ENCODE measurements at places on chromosomes 5 and 9.

GRCh38 chr5:165502893-165503691 lies 1997.7 kb downstream of the MAT2B start:
- no peak for DNase-seq

DNA sequence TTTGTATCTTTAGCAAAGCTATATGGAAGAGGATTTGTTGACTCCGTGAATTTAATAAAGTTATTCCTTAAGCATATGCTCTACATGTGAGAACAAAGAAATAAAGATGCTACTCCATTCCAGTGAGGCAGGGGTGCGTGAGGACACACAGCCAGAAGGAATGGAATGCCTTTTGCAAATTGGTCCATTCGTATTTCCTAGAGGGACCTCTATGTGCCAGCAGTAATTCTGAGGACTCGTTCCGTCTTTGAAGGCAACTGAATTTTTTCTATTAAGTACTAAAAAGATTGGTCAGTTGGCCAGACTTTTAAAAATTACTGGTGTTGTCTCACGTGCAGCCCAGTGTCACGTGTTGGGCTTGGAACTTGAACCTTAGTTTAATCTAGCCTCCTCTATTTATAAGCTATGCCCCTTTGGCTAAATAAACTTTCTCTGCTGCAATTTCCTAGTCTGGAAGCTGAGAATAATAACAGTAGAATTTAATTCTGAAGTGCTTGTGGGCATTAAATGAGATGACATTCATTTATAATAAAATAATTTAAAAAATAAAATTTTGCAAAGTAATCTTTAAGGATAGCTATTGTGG lies 13.9 kb downstream of the RAI14 start:
- no peak for DNase-seq

DNA sequence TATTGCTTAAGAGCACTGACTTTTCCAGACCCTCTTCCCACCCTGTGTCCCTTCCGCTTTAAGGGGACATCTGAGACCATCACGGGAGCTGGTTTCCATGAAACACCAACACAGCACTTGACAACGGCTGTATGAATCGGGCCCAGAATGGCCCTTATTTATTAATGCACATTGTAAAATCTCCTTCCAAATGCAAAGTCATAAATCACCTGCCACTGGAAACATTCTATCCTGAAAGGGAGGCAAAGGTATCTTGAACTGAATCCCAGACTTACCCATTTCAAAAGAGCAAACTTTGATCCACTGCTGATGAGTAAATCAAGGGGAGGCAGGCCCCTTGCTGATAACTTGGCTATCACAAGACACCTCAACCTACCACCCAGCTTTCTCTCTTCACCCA lies 37.4 kb downstream of the SHB start:
- DNase-seq: no peak

GRCh38 chr5:61339764-61340163 lies 7.7 kb downstream of the ZSWIM6 start:
- no peak for DNase-seq

GRCh38 chr5:8322484-8322883 lies 453.5 kb downstream of the MTRR start:
- DNase-seq: no peak

GRCh38 chr5:55421074-55421529 lies 113.3 kb downstream of the MTREX start:
- no peak for DNase-seq

- no peak for DNase-seq
Observed at GRCh38 chr9:127149010-127149409, 26.6 kb upstream of the ANGPTL2 start.

GRCh38 chr5:38800515-38800914 lies 45.3 kb upstream of the OSMR start:
- DNase-seq: no peak

DNA sequence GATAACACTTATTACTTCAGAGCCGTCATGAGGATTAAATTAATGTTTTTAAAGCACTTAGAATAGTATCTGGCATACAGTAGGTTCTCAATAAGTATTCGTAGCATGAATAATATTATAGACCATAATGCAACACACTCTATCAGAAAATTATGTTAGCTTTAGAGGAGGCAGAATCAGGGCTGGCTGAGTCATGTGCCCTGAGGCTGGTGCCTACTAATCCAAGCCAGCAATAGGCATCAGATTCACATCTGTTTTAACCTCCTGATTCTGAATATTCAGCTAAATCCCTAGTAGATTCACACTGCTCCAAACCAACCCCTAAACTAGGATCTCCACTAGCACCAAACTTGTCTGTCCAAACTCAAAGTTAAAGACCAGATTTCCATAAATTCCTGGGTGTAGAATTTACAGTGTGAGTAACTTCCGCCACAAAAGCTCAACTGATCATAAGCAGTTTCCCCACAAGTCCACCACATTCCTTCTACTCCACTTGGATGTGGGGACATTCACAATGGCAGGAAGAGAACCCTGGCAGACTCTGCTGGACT lies 170.0 kb upstream of the DAPK1 start:
- no peak for DNase-seq

DNA sequence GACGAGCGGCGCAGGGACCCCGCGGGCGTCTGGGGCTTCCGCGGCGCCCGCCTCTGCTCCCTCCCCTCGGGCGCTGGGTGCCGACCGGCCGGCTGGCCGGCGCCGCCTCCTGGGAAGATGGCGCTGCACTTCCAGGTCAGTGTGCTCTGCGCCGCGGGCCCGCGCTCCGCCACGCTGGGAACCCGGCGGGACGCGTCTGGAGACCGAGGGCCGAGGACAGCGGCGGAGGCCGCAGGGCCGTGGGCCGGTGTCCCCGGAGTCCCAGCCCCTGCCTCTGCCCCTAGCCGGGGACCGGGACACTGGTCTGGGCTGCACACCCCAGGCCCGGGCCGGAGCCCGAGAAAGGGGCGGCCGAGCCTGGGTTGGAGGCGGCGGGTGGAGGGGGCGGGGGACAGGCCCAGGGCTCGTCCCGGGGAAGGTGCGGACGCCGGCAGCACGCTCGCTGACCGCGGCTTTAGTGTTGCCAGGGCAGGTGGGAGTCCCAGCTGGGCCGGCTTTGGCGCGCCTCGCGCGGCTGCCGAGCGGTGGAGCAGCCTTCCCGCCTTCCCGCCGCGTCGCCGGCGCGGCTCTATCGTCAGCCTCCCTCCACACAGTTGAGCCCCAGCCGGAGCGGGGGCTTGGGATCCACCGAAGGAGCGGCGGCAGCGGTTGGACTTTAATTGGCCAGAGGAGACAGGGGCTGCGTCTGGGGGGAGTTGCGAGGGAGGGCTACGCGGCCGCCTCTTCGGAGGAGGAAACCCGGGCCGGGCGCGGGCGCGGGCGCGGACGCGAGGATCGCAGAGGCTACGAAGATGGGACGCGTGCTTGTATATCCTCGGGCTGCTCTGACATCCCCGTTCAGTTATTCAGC lies at the start of gene RANBP17:
RANBP17 (plus strand) TSS at position 102 of the 850 bp plus-strand sequence.
- no peak for DNase-seq

DNA sequence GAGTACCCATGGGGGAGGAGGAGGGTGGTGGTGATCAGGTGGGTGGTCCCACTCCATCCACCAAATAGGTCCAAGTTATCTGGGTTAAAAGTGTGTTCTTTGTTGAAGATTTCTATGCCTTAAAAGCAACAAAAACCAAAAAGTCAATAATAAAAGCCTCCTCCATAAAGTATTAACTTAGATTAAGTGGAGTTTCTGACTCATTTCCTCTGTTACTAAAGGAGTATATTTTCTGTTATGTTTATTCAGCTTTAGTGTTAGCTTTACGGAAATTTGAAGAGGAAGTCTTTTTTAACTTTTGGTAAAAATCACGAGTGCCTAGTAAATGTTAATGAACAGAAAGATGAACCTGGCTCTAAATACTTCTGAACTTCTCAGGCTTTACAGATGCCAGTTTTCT lies 17.8 kb downstream of the FBXO38 start:
- DNase-seq: no peak

- DNase-seq: no peak
Observed at GRCh38 chr5:33182986-33183385, 257.8 kb upstream of the TARS1 start.

DNA sequence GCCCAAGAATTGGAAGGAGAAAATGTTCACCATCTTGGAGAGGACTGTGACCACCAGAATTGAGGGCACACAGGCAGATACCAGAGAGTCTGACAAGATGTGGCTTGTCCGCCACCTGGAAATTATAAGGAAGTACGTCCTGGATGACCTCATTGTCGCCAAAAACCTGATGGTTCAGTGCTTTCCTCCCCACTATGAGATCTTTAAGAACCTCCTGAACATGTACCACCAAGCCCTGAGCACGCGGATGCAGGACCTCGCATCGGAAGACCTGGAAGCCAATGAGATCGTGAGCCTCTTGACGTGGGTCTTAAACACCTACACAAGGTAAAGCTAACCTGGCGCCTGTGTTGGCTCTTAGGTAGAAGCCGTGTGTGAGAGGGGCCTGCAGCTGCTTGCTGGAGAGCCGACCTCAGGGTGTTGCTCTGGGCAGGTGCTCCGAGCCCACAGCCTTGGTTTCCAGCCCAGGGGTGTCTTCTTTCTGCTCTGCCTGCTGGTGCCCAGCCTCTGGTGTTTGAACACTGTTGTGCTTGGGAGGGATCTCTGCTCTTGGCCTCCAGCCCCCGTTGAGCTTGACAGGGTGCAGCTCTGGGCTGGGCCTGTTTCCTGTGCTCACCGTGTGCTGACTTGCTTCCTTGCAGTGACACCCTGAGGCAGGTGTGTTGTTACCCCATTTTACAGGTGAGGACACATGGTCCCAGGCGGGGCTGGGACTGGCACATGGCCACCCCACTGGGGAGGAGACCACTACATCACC lies 10.9 kb downstream of the EXOC3 start:
- DNase-seq: no peak

Measured in DMS 273 treated with DMSO at 0.1 percent for 48 hours (cell line).